ENCODE measurements at places on chromosomes 2 and 18.

DNA sequence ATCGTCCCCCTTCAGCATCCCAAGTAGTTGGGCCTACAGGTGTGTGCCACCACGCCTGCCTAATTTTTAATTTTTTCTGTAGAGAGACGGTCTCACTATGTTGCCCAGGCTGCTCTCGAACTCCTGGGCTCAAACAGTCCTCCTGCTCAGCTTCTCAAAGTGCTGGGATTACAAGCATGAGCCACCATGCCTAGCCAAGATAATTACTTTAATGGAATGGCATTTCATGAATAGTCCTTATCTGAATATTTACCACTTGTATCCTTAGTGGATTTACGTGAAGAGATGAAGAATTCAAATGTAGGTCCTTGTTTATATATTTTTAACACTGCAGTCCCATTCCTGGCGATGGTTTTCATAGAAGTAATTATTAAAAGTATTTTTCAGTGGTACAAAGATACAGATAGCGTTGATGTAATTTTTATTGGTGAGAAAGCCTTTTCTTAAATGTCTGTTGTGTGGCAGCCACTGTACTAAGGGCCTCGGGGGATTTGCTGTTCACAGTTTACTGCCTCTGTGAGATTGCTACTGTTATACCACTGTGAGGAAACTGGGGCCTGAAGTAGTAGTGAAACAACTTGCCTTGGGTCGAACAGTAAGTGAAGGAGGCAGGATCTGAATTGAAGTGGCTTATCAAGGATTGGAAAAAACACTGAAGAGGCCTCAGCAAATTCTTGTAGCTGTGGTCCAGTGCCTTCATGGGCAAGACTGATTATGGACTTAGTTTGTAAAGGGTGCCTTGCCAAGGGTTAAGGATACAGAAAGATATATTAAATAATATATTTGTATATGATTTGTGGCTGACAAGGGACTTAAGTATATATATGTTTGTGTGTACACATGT is 151.2 kb downstream of the PRPF40A start:
- DNase-seq = no peak

- no peak for DNase-seq
These were observed 116.4 kb downstream of the LYPD6 start for GRCh38 chr2:149446748-149447147.

- no peak for DNase-seq
These were observed 677.5 kb downstream of the NYAP2 start for GRCh38 chr2:226077031-226077430.

DNA sequence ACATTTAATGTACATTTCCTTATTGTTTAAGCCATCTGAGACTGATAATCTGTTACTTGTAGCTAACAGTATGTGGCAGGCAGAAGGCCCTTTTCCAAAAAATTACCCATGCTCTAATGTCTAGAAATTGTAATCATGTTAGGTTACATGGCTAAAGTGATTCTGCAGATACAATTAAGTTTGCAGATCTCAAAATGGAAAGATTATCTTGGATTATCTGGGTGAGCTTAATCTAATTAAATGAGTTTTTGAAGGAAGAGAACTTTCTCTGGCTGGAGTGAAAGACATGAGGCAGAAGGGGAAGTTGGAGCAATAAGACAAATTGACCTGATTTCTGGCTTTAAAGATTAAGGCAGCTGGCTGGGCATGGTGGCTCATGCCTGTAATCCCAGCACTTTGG is 76.3 kb downstream of the MBD2 start:
- DNase-seq = no peak

DNA sequence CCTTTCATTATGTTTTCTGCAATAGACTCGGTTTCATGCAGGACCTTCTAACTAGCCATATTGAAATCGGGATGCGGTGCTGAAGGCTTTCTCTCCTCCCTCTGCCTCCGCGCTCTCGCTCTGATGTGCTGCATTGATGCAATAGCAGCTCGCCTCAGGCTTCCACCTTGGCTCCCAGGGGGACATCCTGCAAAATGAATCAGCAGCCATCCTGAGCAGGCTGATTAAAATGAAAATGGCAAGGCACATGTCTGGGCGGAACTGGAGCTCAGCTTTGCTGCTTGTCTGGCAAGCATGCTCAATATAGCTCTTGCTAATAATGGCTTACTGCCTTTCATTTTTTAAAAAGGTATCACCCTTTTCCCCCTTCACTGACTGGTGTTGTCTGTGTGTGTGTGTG is 806 bp upstream of the MYT1L start:
- no peak for DNase-seq

- no peak for DNase-seq
These were observed 3.8 kb upstream of the SEMA4C start for GRCh38 chr2:96873651-96874096.

DNA sequence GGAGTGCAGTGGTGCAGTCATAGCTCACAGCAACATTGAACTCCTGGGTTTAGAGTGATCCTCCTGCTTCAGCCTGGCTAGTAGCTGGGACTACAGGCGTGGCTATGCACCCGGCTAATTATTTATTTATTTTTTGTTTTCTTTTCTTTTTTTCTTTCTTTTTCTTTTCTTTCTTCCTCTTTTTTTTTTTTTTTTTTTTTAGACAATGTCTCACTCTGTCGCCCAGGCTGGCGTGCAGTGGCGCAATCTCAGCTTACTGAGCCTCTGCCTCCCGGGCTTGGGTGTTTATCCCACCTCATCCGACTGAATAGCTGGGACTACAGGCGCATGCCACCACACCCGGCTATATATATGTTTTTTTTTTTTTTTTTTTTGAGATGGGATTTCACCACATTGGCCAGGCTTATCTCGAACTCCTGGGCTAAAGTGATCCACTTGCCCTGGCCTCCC is 1.4 kb upstream of the ANXA4 start:
- DNase-seq = no peak

DNA sequence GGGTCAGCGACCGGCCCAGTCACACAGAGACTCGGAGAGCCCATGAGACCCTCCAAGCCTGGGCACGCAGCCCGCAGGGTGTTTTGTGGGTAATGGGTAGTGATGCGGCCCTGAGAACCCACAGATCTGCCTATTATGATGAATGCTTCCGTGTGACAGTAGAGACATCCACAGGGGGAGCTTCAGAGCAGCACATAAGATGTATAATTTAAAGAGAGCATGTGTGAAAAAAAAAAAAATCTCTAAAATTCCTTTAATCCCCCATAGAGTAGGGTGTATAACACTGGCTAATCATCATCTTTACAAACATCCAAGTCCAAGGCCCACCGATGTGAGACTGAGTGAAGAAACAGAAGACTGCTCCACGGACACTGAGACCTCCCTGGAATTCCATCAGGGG is 34.6 kb downstream of the BIN1 start:
- no peak for DNase-seq

GRCh38 chr18:59690996-59691395 is 6.2 kb downstream of the CCBE1 start:
- no peak for DNase-seq

DNA sequence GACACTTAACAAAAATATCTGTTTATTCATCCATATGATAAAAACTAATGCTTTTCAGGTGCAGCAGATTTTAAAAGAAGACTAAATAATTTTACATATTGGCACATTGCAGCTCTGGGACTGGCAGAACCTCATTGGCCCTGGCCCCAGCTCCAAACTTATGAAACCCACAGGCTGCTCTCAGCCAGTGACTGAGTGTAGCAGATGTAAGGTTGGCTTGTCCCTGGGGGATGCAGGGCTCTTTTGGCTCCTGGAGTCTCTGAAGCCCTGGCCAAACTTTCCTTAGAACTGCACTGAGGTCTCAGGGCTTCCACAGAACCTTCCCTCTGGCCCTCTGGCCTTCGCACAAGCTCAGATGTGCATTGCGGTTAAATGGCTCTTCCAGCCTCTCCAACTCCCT is 725.0 kb upstream of the SOX11 start:
- DNase-seq = no peak

DNA sequence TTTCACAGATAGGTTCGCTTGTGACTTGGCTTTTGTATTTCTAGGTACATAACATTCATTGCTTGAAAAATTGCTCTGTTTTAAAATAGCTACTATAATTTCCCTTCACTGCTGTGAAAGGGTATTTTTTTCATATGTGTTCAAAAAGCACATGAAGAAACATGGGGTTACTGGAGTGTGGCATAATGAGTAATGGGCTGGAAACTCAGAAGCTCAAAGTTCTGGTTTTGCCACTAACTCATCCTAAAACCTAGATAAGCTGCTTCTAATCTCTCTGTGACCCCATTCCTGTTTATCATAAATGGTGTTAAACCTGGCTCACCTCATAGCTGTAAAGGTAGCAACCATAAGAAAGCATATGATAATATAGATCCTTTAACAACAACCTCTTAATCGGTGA is 319.3 kb downstream of the PTPRM start:
- no peak for DNase-seq

GRCh38 chr18:23452347-23452727 is 750 bp upstream of the RIOK3 start:
- no peak for DNase-seq

- DNase-seq = no peak
These were observed 91.5 kb upstream of the NRP2 start for GRCh38 chr2:205590759-205591158.

GRCh38 chr18:44853430-44853829 is 172.7 kb downstream of the SETBP1 start:
- no peak for DNase-seq

DNA sequence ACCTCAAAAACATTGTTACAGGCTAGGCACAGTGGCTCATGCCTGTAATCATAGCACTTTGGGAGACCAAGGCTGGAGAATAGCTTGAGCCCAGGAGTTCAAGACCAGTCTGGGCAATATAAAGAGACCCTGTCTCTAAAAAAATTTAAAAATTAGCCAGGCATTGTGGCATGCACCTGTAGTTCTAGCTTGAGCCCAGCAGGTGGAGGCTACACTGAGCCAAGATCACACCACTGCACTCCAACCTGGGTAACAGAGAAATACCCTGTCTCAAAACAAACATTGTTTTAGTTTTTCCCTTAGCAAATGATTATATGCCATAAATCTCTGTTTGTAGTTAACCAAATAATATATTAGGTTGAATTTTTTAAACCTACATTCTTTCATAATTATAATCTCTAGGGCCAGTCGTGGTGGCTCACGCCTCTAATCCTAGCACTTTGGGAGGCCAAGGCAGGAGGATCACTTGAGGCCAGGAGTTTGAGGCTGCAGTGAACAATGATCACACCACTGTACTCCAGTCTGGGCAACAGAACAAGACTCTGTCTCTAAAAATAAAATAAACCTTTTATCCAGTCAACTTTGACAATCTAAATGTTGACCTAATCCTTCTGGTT is 13.3 kb upstream of the CYP20A1 start:
- DNase-seq = no peak

DNA sequence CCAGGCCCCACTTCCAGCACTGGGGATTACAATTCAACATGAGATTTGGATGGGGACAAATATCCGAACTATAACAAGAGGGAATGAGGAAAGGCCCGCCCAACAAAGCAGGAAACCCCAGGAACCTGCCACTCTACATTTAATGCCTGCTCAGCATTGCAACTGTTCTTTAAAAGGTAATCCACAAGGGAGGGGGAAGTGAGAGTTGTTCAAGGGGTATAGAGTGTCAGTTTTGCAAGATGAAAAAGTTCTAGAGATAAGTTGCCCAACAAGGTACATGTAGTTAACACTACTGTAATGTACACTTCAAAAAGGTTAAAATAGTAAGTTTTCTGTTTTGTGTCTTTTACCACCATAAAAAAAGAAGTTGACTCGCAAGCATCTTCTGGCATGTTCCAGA is 137.6 kb downstream of the MBD2 start:
- DNase-seq = no peak

GRCh38 chr2:62302631-62303435 is 106.9 kb downstream of the B3GNT2 start:
- no peak for DNase-seq

DNA sequence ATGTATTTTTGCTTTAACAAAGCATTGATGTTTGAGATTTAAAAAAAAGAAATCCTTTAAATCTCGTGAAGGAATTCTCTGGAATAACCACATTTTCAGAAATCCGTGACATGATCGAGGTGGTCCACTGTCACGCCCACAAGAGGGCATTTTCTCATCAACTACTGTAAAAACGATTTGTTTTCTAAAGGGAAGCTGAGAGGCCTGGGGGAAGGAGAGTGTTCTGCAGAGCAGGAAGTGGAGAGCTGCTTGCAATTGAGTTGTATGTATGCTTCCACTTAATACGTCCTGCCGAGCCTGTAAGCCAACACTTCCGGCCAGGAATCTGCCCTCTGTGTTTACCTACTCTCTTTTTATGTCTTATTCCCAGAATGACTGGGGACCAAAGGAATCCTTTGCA is 19.4 kb downstream of the KLHL29 start:
- DNase-seq = no peak

DNA sequence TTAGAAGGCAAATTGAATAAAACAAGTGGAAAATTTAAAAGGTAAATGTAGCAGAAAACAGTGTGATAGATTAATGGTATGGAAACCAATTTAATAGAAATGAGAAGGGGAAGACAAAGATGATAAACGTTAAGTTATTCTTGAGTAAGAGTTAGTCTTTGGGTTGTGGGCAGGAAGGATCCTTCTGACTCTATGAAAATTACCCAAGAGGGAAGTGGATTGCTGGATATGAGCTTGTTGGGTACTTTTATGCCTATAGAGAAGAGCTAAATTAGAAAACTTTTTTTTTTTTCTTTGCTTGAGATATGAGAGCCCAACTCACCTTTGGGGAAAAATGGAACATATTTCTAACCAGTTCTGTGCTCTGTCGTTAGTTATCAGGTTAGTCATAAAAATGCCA is 144.0 kb downstream of the LDLRAD4 start:
- DNase-seq = no peak

DNA sequence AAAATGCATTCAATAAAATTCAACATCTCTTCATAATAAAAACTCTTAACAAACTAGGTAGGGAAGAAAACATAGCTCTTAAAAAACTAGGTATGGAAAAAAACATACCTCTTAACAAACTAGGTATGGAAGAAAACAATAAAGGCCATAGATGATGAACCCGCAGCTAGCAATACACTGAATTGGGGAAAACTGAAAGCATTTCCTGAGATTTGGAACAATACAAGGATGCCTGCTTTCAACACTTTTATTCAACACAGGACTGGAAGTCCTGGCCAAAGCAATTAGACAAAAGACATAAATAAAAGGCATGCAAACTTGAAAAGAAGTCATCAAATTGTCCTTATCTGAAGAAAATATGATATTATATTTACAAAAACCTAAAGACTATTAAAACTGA is 67.8 kb downstream of the NCKAP1 start:
- DNase-seq = no peak

DNA sequence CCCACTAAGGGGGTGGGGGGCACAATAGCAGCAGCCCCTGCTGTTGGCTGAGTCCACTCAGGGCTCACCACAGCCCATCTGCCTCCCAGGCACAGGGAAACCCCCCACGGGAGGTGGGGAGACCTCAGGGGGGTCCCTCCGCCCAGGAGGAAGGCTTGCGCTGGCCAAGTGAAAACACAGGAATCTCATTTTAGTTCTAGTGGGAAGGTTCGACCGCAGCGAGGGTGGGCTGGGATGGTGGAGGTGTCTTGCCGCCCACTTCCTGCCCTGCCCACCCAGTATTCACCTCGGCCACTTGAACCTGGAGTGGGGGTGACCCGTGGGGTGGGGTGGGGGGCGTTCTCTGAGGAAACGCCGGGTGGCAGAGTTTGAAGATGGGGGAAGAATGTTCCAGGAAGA is 6.9 kb upstream of the BOK start:
- no peak for DNase-seq

Data from NCI-H1048 (cell line).